ENCODE measurements at places on chromosomes 16 and 17. TPM values are rescaled to one million over a fixed set of nuclear protein-coding genes. Genes with fewer than 3 reads are reported as not detected.
A peak's percentile ranks its signal among the peaks of the same experiment; 100 is the strongest.

The VAT1L gene
- 0.29 TPM for total RNA-seq

The NME3 gene
- 44.9 TPM for total RNA-seq

The NECAB2 gene
- not detected for total RNA-seq

The SP6 gene
- 0.62 TPM for total RNA-seq

The CMTR2 gene
- 36.9 TPM for total RNA-seq

The HYDIN gene
- total RNA-seq: 7.3 TPM

The KCNJ2 gene
- 0.82 TPM for total RNA-seq

The SMIM36 gene
- not detected for total RNA-seq

The MYCBPAP gene
- 0.14 TPM for total RNA-seq

The SCARF1 gene
- total RNA-seq: 41.0 TPM

The TM4SF5 gene
- total RNA-seq: not detected

The ADPRM gene
- 16.4 TPM for total RNA-seq

The OR4D1 gene
- not detected for total RNA-seq

The PSKH1 gene
- 20.9 TPM for total RNA-seq

The GAST gene
- not detected for total RNA-seq

The ST6GALNAC2 gene
- total RNA-seq: 9.9 TPM

GRCh38 chr17:45052052-45052772 is 780 bp upstream of the DCAKD start:
- no peak for DNase-seq

DNA sequence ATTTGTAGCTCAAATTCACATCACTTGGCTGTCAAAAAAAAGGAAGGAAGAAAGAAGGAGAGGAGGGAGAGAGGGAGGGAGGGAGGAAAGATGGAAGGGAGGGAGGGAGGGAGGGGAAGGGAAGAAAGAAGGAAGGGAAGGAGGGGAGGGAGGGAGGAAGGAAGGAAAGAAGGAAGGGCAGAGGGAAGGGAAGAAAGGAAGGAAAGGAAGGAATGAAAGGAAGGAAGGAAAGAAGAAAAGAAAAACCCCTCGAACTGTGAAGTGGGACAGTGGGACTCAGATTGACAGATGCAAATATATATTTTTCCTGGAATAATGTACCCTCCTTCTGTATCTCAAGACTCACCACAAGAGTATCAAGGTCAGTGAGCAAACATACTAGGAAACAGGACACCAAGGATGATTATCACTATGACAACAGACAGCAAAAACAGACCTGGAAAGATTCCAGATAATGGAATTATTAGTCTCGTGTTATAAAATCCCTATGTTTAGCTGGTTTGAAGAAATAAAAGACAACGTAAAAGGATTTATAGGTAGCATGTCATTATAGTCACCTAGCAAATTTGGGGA is 24.2 kb upstream of the ABCA3 start:
- no peak for DNase-seq

GRCh38 chr16:13587181-13587580 is 332.8 kb upstream of the ERCC4 start:
- DNase-seq: no peak

DNA sequence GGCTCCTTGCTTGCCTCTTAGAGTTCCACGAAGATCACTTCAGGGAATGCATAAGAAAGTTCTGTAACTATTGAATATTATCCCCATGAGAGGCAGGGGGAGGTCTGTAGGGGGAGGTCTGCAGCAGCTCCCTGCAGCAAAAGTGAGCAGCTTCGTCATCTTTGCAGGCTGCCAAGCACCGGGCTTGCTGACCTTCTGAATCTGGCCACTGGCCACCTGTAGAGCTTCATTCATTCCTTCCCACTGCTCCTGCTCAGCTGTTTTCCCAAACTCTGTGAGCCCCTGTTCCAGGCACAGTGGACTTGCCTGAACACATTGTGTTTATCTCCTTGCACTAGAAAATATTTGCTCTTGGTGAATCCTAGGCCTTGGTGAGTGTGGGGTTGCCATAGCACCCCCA is 443.3 kb downstream of the HAPSTR1 start:
- DNase-seq: no peak

GRCh38 chr17:36545465-36546417 is 1.0 kb downstream of the GGNBP2 start:
- DNase-seq: peak; percentile 63

- no peak for DNase-seq
Observed at GRCh38 chr17:76697702-76698465, 12.9 kb downstream of the MXRA7 start.

GRCh38 chr17:1096215-1096614 is 83.6 kb downstream of the ABR start:
- DNase-seq: no peak

DNA sequence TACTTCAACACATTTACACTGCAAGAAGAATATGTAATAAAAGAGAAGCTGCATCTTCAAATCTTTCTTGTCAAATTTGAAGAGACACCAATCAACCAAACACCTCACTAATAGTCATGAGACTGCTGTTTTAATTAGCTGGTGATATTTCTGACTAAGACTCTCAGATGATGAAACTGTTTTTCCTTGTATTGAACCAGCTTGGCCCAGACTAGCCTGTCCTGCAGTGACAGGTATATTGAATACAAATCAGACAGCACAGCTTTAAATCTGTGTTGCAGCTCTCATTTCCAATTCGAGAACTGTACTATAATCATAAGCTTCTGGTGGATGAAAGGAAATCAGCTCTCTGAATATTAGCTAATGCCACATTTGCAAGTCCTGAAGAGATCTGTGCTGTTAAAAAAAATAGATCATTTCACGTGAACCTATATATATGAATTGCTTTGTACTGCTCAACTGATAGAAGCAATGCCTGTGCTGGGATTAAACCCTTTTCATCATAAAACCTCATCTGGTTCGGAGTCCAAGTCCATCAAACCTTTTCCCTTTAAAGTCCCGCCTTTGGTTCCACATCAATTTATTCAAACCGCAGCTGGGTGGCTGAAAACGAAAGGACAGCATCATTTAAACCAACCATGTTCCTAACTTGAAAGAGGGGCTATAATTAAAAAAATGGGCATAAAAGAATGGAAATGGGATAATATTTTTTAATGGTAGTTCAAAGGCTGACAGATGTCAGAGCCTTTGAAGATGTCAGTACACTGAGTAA is 306.2 kb downstream of the CEP112 start:
- no peak for DNase-seq

DNA sequence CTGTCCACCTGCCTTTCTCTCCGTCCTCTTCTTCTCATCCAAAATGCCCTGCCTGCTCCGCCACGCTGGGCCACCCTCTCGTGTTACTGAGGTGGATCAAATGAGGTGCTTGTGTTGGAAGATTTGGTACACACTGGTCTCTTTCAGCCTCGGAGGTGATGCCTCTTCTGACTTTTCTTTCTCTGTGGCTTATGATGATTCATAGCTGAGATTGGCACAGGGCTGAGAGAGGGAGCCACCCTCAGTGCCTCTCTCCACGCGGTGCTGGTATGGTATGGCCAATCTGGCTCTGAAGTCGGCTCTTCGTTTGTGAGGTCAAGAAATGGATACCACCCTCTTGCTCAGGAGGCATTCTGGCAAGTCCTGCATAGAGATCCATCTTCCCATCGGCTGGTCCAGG is 82.4 kb downstream of the PLCG2 start:
- DNase-seq: no peak

GRCh38 chr17:61484174-61484573 is 32.0 kb downstream of the TBX4 start:
- DNase-seq: no peak

DNA sequence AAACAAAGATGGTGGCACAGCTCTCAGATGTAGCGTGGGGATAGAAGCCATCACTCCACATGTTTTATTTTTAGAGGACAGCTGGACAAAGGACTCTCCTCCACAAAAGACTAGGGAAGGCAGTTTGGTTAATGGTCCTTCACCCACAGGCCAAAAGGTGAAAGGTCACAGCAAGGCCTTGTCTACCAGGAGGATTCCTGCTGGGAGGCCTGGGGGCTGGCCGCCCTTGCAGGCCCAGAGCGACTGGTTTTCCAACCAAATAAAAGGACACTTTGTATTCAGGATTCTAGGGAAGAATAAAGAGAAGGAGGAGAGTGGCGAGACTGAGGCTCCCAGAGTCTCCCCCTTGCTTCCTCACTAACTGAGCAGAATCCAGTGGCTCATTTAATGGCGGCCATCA is 94.3 kb downstream of the AXIN2 start:
- no peak for DNase-seq

DNA sequence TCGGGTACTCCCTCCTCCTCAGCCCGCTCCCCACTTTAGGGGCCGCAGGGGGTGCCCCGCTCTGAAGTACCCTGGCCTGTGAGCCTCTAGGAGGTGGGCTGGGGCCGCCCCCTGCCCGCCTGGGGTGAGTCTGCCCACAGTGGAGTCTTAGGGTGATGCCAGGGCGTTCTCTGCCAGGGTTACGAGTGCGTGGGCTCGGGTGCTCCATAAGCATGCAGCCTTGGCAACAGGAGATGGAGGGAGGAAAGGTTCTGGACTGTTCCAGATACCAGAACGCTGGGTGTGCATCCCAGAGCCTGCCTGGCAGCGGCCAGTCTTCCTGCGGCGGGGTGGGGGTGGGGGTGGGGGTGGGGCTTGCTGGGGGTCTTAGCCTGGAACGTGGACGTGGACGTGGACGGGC is 15.9 kb downstream of the CACNA1H start:
- no peak for DNase-seq

GRCh38 chr16:11835891-11836649 is 15.3 kb downstream of the RSL1D1 start:
- DNase-seq: no peak

DNA sequence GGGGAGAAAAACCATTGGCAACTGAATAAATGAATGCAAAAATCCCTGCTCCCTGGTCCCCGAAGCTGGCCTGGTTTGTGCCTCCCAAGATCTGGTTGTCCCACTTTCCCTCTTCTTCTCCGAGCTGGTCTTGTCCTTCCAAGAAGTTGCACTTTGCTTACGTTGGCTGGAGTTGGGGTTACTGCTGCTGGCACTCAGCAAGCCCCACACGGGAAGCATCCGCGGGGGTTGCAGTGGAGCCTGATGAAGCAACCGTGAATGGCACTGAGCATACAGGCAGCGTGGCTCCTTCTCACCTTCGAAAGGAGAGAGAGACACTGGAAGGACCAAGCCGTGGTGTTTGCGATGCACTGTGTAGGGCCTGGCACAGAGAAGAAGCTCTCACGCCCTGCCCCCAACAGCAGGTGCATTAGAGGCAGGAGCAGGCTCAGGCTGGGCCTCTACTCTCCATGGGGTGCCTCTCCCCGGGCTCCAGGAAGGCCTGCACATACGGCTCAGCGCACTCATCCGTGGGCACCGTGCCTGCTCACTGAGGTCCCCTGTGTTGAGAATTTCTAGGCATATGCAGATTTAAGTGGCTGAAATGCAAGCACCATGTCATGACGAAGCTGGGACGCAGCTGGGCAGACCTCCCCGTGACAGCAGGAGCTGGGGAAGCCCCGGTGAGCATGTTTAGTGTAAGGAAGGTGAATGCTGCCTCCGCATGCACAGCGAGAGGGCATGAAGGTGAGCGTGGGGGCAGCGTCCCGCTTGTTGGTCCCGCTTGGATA is 12.1 kb downstream of the CA5A start:
- DNase-seq: peak; percentile 45

- DNase-seq: no peak
Observed at GRCh38 chr16:20939611-20940010, 39.0 kb downstream of the LYRM1 start.

- no peak for DNase-seq
Observed at GRCh38 chr16:21301895-21302291, 23.8 kb upstream of the CRYM start.

- no peak for DNase-seq
Observed at GRCh38 chr16:17294856-17295255, 175.9 kb downstream of the XYLT1 start.

DNA sequence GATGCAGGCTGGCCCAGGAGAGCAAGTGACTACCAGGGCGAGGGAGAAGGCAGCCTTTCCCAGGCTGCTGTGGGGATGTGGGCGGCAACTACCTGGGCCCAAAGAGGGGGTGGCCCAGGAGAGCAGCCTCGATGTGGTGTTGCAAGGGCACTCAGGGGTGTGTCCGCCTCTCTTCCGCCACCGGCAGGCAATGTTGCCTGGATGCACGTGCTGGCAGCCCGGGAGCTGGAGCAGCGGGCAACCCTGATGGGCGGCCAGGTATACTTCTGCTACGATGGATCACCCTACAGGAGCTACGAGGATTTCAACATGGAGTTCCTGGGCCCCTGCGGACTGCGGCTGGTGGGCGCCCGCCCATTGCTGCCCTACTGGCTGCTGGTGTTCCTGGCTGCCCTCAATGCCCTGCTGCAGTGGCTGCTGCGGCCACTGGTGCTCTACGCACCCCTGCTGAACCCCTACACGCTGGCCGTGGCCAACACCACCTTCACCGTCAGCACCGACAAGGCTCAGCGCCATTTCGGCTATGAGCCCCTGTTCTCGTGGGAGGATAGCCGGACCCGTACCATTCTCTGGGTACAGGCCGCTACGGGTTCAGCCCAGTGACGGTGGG is 2.7 kb downstream of the HSD3B7 start:
- DNase-seq: no peak

DNA sequence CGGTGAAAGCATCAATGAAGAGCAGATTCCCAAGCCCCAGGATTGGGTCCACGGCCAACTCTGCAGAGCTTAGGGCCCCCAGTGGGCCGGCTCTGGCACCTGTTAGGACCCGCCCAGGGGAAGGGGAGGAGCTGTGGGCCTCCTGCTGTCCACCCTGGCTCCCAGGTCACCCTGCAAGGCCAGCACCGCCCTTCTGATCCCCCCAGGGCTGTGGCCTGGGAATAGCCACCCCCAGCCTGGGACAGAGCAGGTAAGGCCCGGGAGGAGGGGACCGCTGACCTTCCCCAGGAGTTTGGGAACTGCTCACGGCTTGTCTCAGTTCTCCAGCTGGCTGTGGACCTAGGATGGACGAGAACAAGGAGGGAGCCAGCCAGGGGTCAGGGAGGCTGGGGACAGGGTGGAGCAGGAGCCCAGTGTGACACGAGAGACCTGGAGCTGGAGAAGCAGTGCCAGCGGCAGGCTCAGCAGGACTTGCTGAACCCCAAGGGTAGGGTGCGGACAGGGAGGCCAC is 39.3 kb upstream of the SLC38A10 start:
- DNase-seq: no peak

GRCh38 chr17:51941272-51941671 is 217.2 kb downstream of the CA10 start:
- peak; percentile 14 for DNase-seq
